ENCODE measurements at places on chromosomes 7 and 10.

DNA sequence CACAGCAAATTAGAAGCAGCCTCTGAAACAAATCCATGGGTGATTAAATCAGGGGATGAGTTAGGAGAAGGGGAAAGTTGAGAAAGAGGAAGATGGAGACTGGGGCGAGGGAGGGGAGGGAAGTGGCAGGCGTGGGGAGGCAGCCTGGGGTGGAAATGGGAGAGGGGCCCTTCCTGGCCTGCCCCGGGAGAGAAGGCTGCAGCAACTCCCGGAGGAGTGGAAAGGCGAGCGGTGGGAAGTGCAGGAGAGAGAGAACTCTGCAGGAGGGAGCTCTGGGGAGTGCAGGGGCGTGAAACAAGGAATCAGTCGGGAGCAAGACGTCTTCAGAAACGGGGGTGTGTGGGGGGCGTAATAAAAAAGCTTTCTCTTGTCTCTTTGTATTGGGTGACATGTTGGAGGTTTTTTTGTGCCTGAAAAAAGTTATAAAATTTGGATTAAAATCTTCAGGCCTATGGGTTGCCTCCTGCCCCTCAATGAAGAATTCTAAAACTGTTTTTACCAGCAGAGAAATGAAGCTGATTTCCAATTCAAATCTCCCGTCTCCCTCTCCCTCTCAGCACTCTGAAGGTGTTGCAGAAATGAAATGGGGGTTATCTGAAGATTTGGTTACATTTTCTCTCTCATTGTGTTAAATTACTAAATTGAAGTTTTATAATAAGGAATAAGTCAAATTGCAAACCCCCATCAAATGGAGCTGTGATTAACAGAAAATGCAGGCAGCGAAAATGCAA, 4.7 kb upstream of the UNCX start:
- DNase-seq = peak; percentile 46

DNA sequence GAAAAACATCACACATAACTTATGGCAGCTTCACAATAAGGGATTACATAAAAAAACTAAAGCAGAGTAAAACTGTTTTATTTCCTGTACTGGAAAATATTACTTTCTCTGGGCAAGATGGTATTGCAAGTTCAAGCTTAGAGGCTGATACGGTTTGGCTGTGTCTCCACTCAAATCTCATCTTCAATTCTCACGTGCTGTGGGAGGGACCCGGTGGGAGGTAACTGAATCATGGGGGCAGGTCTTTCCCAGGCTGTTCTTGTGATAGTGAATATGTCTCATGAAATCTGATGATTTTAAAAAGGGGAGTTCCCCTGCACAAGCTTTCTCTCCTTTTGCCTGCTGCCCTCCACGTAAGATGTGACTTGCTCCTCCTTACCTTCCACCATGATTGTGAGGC, 5.1 kb upstream of the LRRC27 start:
- no peak for DNase-seq

DNA sequence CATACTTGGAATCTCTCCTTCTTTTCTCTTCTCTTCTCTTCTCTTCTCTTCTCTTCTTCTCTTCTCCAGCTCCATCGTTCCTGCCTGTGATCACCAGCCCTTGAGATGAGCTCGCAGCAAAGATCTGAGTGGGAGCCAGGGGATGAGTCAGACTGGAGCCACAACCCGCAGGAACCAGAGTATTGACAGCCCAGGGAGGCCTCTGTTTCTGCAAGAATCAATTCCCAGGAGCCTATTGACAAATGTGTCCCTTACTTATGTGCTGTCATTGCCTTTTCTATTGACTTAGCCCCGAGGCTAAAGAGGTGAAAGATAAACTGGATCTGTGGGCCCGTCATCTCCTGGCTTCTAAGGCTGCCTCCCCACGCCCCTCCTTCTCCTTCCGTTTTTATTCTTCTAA, 13.1 kb upstream of the HABP2 start:
- no peak for DNase-seq

GRCh38 chr10:86072413-86072812, 294.2 kb downstream of the GRID1 start:
- no peak for DNase-seq

DNA sequence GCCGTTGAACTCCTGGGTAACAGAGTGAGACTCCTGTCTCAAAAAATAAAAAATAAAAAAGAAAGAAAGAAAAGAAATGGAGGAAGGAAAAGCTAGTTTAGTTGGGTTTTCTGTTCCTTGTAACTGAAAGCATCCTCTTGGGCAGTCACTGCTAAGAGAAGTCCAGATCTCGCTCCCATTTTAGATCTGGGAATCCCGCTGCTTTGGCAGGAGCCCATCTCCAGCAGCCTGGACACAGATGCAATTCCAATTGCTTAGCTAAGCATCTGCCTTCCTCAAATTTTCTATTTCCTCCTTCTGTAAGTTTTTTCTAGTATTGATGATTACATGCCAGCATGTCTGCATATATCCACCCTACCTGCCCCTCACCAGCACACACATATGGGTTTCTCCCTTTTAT, 54.1 kb downstream of the DENND2A start:
- DNase-seq = peak; percentile 37

- DNase-seq = peak; percentile 45
Observed at GRCh38 chr10:98253499-98253898, 14.5 kb downstream of the LOXL4 start.

DNA sequence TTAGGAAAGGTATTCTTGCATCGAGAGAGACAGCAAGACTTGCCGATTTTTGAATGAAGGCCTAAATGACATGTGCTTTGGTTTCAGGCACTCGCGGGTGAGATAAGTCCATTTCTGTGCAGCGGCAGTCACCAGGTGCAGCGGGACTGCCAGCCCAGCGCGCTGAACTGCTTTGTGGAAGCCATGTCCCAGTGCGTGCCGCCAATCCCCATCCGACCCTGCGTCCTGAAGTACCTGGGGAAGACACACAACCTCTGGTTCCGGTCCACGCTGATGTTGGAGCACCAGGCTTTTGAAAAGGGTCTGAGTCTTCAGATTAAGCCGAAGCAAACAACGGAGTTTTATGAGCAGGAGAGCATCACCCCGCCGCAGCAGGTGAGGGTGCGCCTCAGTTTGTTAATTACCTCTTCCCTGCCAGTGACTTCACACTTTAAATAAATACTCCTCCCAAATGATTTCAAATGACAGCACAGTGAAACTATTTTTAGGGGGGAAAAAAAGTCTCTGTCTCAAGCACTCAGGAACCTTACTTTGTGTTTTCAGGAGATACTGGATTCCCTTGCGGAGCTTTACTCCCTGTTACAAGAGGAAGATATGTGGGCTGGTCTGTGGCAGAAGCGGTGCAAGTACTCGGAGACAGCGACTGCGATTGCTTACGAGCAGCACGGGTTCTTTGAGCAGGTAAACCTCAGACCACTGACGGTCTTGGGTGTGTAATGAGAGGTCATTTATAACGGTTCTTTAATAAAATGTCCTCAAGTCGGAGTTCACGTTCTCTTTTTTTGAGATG, 98.3 kb downstream of the TRRAP start:
- DNase-seq = no peak

DNA sequence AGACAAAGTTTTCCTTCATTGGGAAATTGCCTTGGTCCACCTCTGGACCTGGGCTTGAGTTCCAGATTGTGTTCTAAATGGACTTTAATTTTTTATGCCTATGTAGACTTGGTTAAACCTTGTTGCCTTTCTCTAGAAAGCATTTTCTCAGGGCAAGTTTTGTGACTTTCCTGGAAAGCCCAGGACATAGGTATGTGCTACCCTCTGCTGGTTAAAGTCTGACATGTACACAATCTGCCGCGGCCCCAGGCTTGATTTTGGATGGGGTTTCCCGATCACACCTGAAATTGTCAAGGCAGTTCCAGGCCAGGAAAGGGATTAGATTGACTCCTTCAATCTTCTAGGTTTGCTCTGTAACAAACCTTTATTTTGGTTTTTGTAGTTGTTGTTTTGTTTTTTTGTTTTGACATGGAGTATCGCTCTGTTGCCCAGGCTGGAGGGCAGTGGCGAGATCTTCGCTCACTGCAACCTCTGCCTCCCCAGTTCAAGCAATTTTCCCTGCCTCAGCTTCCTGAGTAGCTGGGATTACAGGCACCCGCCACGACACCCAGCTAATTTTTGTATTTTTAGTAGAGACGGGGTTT, 14.1 kb upstream of the AKR1B10 start:
- peak; percentile 34 for DNase-seq

DNA sequence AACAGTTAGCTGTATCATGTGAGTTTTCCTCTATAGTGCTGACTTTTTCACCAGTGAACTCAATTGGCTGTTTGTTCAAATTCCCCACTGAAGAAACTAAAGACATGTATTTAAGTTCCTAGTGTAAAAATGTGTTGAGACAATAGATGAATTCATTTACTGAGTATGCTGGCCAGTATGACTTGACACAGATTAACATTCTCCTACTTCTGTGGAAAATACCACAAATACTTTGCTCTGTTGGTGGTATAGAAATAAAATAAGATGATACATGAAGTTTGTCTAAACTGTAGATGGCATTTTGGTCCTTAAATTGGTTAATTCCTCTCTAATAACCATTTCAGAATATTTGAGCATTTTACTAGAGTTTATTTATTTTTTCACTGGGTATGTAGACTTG, 227.7 kb upstream of the TEX47 start:
- DNase-seq = no peak

DNA sequence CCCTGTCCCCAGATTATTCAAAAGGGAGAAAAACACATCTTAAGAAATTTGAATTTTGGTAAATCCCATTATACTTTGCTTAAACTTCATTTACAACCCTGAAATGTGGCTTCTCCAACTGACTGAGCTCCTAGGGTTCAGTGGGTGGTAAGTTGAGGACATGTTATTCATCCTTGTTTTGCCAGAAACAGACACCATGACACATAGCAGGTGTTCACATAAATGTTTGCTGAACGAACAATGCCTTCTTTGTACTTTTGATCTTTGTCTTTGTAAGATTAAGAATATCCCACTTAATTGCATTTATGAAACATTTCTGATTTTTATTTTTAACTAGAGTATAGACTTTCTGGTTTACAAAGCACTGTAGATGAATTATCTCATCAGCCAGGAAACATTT, 209.7 kb downstream of the GPAM start:
- no peak for DNase-seq

- peak; percentile 57 for DNase-seq
Observed at GRCh38 chr10:69124563-69125268, 738 bp downstream of the VPS26A start.

- DNase-seq = no peak
Observed at GRCh38 chr10:4354382-4354812, 471.6 kb upstream of the AKR1E2 start.

- DNase-seq = peak; percentile 31
Observed at GRCh38 chr7:130669085-130669700, 645 bp upstream of the COPG2 start.
